ENCODE measurements at places on chromosomes 1 and 21.

DNA sequence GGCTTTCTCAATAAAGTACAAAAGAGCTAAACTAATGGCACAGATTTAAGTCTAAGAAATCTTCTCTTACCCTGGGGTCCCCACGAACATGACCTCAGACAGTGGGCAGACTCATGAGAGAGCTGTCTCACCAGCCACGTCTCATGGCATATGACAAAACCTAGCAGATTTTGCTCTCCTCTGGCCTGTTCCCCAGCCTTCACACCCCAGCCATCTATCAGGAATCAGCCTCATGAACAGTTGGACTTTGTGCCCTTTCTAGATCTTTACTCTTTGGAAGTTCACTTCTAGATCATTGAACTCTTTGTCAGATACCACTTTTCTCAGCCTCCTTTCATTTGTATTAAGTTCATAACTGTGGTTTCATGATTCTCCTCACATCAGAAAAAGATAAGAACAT is 14.2 kb upstream of the HSD3B1 start:
- DNase-seq = no peak

GRCh38 chr21:38797470-38797869 is 8.3 kb upstream of the ETS2 start:
- DNase-seq = peak; percentile 33

DNA sequence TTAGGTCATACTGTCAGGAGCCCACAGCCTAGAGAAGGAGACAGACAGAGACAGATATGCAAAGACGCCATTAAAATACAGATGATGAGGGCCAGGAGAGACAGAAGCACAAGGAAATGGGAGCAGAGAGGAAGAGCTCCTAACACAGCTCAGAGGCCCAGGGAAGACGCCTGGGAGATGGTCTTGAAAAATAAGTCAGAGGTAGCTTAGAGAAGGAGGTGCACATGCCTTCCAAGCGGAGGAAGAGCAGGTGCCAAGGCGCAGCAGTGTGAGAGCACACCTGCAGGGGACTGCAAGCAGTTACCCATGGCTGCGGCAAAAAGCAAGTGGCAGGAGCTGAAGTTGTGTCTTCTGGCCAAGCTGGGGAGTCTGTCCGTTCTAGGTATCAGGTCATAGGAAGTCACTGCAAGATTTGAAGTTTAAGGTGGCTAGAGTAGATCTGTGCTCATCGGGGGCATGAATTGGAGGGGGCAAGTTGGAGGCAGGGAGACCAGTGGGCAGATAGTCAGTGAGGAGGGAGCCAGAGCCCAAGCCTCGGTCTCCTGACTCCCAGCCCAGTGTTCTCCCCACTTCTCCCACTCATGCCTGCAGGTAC is 1.3 kb upstream of the TRABD2B start:
- DNase-seq = no peak

DNA sequence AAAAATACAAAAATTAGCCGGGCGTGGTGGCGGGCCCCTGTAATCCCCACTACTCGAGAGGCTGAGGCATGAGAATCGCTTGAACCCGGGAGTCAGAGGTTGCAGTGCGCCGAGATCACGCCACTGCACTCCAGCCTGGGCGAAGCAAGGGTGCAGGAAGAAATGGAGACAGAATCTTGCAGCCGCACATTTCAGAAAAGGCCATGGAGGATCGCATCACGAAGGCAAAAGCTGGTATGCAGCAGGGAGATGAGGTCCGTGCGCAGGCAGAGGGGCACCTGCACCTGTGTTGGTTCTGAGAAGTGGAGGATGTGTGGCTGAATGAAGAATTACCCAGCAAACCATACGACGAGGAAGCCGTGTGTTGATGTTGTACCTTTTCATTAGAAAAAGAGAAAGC is 53.0 kb upstream of the ABCG1 start:
- no peak for DNase-seq

GRCh38 chr21:42556960-42557359 is 43.3 kb downstream of the SLC37A1 start:
- no peak for DNase-seq

- no peak for DNase-seq
Observed at GRCh38 chr1:51644533-51645197, 27.8 kb downstream of the OSBPL9 start.

DNA sequence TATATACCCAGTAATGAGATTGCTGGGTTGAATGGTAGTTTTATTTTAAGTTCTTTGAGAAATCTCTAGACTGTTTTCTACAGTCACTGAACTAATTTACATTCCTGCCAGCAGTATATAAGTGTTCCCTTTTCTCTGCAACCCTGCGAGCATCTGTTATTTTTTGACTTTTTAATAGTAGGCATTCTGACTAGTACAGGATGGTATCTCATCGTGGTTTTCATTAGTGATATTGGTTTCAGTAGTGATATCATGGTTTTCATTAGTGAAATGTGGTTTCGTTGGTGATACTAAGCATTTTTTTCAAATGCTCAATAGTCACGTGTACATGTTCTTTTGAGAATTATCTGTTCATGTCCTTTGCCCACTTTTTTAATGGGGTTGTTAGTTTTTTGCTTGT is 316.8 kb downstream of the PTBP2 start:
- no peak for DNase-seq

GRCh38 chr21:34807881-34808568 is 139.2 kb downstream of the CLIC6 start:
- DNase-seq = no peak

GRCh38 chr1:240701412-240701811 is 89.5 kb upstream of the GREM2 start:
- DNase-seq = no peak

GRCh38 chr1:221644145-221644448 is 97.8 kb downstream of the DUSP10 start:
- DNase-seq = no peak

- DNase-seq = peak; percentile 58
Observed at GRCh38 chr1:119873135-119874015, 22.9 kb downstream of the ADAM30 start.

DNA sequence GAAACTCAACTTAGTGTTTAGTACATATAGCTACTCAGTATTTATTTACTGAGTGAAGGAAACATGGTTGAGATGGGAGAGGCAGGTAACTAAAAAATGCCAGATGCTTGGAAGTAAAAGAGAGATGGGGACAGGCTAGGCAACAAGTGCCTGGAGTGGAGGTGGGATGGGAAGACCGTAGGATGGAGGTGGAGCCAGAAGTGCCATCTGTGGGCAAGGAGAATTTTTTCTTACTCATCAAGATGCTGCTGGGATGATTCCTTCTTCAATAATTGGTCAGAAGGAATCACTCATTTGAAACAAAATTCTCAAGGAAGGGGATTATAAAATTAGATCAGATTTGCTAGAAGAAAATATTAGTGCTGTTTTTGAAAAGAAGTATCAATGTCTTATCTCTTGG is 72.9 kb downstream of the IFI44 start:
- no peak for DNase-seq

DNA sequence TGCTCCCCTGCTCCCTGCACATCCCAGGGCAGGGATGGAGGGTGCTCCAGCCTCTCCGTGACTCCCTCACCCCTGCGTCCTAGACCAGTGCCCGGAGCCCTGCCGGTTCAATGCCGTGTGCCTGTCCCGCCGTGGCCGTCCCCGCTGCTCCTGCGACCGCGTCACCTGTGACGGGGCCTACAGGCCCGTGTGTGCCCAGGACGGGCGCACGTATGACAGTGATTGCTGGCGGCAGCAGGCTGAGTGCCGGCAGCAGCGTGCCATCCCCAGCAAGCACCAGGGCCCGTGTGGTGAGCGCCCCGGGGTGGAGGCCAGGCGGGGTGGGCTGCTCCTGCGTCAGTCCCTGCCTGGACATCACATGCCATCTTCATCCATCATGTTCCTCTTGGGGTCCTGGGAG is 22.0 kb downstream of the AGRN start:
- DNase-seq = no peak

DNA sequence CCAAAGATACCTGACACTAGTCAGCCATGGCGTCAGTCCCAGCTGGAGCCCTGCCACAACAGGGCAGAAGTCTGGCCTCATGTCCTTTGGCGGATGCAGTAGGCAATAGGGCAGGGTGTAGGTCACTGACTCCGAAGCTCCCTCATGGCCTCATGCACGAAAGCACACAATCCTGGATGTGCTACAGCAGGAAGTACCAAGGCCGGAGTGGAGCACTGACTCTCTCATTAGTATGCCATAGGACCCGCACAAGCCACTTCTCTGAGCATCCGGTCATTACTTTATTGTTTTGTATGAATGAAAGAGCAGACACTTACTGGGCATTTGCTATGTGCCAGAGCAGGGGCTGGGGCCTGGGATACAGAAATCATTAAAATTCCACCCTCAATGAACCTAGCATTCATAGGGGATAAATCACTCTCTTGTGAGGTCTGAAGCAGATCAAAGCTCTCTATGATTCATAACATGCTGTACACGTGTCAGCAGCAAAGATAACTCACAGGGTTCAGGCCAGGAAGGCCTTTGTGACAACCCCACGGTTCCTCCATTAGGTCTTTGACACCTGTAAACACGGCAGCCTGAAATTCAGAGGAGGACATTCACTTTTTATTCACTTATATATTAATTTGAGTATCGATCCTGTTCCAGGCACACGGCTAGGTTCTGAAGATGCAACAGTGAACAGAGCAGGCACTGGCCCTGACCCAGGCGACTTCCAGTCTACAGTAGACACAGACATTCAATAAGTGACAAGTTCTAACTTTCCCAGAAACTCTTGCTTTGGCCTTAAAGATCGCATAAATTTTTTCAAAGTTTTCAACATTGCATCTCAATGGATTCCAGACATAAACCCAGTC is 357.9 kb upstream of the USP24 start:
- no peak for DNase-seq

GRCh38 chr1:68230901-68231626 is 1.3 kb downstream of the WLS start:
- DNase-seq = no peak
